ENCODE measurements at places on chromosomes 6 and 20.

DNA sequence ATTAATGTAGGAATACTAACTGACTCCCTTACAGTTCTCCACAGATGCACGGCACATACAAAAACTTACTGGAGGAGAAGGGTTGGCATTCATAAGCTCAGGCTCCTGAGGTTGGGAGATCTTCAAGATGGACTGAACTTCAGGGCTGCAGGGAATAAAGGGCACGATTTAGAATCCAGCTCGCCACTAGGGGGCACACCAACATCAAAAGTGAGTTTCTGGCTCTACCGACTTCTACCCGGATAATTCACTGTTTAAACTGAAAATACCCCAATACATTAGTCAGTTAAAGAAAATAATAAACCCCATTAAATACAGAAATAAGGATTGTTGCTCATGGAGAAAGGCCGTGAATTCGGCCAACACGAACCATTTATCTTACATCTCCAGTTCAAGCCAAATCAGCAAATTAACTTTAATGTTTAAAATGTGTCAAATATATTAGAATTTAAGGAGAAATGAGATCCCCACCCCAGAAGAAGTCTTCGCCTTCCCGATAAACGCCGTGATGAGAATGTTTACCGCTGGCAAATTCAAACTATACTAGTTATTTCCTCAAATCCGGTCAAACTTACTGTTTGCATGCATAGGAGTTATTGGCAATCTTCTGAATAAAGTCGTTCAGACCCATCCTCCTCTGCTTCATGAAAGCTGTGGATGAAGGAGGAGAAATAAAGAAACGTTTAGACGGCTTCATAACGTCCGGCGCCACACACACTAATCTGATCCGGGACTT, 121.7 kb upstream of the SLC2A12 start:
- DNase-seq: peak; percentile 29

GRCh38 chr20:54137115-54137514, 36.7 kb downstream of the CYP24A1 start:
- no peak for DNase-seq

DNA sequence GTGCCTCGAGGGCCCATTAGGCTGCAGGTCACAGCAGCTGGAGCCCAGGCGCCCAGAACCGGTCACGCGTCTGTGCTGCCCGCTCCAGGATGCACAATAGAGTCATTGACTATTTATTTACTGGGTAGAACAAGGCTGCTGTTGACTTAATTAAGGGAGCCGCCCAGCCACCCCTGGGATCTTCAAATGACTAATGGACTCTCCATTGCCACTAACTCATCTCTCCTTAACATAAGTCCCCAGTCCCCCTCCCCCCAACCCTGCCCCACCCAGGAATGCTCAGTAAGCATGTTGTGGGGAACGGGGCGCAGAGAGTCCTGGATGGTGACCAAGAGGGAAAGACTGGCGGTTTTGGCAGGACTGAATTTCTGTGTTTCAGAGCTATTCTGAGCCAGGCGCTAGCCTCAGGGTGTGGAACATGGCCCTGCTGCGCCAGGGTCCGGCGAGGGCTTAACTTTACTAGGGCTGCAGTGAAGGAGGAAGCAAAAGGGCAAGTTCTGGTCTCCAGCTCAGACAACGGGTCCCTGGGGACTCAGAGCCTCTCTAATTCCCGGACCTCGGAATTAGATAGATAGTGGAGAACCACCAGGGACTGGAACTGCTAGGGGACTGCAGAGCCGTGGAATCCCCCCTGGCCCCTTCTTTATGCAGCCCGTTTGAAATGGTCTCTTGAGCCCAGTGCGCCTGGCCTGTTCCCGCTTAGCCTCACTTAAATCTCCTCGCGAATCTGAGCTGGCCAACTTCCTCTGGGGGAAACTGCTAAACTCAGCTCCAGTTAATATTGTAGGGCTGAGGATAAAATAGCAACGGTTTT, 1.5 kb upstream of the GRIK2 start:
- DNase-seq: no peak

DNA sequence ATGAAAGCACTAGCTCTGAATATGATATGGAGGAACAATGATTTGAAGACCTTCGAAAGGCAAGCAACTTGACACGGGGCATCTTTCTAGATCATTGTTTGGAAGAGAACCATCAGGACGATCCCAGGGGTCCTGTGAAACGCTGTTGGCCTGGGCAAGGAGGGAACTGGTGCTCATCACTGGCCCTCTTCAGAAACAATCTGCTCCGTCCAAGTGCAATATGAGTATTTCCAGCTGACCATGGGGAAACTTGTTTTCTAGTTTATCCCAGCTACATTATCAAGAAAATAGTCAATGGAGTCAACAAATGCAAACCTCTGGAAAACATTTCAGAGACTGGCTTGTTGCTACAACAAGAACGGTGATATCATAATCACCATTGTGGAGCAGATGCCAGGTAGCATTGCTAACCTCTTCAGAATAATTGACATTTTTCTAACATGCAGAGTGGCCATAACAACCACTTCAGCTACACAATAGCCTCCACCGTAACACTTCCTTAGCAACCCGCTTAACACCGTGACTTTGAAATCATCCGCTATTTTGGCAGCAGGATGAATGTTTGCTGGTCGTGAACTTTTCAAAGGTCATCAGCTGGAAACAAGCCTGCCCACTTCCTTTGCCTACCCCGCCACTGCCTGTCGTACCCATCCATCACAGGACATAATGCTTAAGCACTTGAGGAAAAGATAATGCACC, 112.0 kb upstream of the PDE10A start:
- peak; percentile 2 for DNase-seq

DNA sequence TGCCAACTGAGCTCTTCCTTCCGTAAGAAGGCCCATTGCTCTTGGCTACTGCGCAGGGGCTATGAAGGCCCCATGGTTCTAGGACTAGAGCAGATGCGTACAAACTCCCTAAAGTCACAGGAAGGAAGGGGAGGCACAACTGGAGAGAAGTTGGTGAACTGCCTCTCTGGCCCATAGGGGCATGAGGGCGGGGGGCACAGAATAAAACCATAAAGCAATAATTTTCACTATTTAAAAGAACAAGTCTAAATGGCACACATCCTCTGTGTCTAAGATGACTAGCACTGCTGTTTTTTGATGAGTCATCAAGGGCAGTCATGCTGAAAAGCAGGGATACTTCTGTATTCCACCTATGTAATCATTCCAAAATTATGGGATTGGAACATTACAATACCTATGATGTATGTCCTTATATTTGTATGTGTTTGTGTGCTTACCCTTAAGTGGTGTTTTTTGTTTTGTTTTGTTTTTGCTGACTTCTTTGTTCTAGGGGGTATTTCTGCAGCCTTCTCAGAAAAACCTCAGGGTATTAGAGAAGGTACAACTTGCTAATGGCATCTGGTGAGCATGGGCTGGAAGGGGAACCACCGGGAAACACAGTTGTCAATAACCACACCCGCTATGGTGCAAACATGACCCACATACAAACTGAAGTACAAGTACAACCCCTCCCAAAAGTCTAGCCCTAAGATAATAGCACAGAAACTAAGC, 36.9 kb downstream of the B4GALT5 start:
- DNase-seq: no peak

Measured in COR-L47 (cell line).